ENCODE measurements at places on chromosomes 16 and 17.
A peak's percentile ranks its signal among the peaks of the same experiment; 100 is the strongest.

DNA sequence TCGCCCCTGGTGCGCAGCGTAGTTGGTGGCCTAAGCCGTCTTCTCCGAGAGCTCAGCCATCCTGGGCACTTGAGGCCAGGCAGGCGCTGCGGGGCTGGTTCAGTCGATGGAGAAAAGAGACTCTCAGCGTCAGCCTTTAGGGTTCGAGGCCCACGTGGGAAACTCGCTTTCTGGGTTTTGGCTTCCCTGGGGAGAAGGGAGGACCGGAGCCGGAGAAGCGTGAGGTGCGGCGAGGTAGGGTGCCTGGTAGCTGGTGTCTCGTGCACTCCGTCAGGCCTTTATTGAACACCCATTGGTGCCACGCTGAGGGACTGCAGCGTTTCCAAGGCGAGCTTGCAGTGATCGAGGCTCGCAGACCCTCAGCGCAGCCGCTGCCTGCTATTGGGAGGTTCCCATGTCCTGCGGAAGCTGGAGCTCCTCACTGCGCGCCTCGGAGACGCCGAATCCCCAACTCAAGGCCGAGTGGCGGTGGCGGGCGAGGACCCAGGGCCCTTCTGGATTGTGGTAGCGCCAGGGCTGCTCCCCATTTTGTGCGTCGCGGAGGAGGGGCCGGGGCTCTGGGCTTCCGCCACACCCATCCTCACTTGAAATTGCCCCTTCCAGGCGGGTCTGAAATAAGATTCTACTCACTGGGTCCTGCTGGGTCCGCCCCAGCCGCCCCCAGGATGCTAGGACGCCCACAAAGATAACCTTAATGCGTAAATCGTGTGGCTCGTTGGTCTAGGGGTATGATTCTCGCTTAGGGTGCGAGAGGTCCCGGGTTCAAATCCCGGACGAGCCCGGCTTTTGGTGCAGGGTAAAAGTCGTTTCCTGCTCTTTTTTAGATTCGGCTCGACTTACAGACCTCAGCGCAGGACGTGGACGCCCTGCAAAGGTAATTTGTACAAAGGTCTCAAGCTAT is 1.2 kb downstream of the OR1F1 start:
- peak; percentile 93 for DNase-seq

GRCh38 chr17:7945651-7946050 is 13.6 kb downstream of the CNTROB start:
- no peak for DNase-seq

- peak; percentile 73 for DNase-seq
These were observed 1.1 kb upstream of the ADCY7 start for GRCh38 chr16:50265260-50265659.

- DNase-seq = no peak
These were observed 808 bp upstream of the RGS11 start for GRCh38 chr16:276426-277077.

GRCh38 chr17:17408236-17408794 is 68.5 kb upstream of the MED9 start:
- no peak for DNase-seq

DNA sequence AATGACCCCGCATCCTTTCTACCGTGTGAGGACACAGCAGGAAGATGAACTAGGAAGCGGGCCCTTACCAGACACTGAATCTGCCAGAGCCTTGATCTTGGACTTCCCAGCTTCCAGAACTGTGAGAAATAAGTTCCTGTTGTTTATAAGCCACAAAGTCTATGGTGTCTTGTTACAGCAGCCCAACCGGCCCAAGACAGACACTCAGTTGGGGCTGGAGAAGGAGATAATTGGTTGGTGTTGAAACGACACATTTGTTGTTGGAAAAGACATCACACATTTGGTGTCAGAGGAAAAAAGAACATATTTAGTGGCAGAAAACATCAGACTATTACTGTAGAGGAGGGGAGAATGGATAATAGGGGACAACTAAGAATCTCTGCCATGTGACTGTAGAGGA is 122.3 kb upstream of the SEC14L1 start:
- DNase-seq = no peak

GRCh38 chr17:21542991-21543390 is 149.3 kb upstream of the KCNJ18 start:
- DNase-seq = no peak

- no peak for DNase-seq
These were observed 4.8 kb downstream of the KRT23 start for GRCh38 chr17:40932608-40933007.

GRCh38 chr16:84193480-84193879 is 2.5 kb downstream of the ADAD2 start:
- DNase-seq = no peak

GRCh38 chr16:81632392-81633146 is 146.5 kb upstream of the PLCG2 start:
- no peak for DNase-seq

DNA sequence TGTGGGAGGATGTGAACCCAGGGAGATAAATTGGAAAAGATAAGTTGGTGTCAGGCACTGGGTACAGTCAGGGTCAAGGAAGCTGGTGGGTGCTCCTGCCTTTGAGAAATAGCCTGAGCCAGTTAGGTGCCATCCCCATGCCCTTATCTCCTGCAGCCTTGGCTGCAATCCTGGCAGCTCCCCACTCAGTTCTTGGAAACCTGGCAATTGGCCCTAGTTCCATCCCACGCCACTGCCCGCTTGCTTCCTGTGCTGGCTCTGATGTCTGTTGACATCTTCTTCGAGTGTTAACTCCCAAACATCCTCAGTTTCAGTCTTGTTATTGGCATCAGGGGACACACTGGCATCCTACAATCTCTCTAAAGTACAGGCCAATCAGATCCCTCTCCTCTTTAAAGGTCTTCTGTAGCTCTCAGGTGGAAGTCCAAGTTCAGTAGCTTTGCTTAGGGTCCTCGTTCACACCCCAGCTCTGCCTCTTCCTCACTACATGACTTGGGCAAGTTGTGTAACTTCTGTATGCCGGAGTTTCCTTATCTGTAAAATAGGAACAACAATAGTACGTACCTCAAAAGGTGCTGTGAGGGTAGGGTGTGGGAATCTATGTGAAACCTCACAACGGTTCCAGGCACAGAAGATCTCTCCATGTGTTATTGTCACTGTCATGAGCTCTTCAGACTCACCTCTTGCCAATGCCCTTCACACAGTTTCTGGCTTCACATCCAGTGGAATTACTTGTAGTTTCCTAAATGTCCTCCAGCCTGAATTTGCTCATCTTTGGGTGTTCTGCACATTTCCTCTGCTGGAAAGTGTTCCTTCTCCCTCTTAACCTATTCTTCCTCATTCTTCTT is 13.5 kb upstream of the PRKAR1A start:
- no peak for DNase-seq

DNA sequence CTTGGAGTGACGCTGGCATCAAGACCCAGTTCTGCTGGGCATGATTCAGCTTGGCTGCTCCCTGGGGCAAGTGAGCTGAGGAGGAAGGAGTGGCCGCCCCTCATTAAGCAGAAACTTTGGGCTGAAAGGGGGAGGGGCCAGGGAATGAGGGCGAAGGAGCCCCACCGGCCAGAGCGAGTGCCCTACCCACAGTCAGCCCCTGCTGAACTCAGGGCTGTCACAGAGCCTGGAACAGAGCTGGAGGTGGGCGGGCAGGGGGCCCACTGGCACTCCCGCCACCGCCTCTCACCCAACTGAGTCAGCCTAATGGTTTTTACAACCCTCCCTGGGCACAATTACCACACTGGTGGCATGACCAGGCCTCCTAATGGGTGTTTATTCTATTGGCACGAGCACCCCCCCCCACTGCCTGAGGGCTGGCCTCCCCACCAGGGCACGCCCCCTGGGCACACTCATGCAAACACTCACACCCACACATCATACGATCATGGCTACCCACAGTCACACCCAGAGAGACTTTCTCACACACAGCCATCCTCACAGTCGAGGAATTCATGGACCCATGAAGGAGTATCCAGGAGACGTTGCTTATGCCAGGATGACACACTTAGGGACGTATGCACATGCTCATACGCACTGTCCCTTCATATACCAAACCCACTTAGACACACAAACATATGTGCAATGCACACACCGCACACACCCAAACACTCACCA is 19.2 kb downstream of the UNC119 start:
- DNase-seq = no peak

DNA sequence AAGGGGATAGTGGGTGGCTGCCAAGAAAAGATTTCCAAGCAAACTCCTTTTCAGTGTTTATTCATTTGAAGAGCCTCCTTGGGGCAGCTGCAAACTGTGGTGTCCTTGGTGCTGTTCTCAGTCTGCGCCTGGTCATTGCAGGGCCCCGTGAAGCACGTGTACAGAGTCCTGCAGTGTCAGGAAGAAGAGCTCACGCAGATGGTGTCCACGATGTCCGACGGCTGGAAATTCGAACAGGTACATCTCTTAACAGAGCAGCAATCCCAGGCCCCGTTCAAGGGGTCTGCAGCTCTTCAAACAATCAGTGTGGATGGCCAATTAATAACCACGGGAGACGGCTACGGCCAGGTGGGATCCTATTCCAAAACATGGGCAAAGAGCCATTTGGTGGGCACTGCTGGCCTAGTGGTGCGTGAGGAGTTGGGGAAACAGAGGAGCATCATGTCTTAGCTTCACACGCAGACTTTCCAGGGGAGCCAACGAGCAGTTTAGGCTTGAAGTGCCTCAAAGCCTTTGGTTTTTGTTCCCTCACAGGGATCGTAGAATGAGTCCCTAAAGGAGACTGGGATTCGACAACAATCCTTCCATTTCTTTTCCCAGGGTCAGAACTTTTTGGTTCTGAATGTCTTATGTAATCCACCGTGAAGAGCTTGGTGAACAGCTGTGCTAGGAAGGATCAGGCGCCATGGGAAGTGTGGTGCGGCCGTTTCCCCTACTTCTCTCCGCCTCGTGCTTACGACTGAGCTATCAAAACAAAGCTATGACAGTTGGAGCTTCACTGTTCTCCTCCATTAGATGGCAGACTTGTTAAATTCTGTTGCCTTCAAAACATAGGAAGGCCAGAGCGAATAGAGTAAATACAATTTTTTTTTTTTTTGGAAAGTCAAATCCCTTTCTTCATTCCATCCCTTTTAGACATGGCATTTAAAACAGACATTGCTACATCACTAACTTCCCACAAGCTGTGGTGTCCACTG is 12.6 kb downstream of the KCTD2 start:
- no peak for DNase-seq

DNA sequence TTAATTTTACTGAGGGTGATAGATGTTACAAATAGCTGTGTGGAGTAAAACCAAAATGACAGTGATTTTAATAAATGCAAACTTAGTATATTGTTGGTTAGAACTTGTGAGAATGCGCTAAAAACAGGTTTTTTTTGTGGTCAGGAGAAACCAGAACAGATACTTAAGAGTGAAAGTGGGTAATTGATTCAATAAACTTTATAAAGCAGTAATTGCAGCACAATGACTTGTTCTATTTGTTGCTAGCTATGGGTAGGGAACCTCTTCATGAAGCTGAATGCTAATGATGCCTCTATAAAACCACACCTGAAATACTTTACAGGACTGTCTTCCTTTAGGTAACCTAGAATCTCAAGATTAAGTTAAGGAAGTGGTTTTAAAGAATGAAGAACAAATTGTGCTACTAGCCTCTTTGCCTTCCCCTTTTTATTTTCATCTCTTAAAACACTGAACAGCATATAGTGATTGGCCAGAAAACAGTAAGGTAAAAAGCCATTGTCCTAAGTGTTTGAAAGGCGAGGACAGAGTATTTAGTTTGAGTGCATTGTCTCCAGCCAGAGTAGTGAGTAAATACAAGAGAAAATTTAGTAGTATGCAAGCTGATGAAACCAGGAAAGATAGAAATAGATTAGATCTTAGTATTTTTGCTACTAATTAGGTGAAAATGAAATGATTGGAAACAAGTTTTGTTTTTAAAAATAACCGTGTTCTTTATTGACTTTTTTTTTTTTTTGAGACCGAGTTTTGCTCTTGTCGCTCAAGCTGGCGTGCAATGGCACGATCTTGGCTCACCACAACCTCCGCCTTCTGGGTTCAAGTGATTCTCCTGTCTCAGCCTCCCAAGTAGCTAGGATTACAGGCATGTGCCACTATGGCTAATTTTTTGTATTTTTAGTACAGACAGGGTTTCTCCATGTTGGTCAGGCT is 6.0 kb downstream of the GGNBP2 start:
- no peak for DNase-seq

DNA sequence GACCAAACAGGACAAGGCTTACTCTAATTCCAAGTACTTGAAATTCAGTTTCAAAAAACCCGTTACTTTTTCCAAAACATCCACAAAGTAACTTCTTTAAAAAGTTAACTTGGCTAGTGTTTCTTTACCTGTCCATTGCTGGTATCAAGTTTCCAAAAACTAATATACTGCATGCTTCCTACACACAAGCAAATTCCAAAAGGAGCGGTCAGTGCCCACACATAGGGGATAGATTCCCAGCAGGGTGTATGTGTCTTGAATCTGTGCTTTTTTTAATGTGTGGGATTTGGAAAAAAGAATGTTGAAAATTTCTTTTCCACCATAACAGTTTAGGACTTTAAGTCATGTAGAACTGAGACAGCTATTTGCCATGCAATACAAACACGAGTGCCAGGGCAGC is 367.8 kb upstream of the SOX9 start:
- DNase-seq = no peak

DNA sequence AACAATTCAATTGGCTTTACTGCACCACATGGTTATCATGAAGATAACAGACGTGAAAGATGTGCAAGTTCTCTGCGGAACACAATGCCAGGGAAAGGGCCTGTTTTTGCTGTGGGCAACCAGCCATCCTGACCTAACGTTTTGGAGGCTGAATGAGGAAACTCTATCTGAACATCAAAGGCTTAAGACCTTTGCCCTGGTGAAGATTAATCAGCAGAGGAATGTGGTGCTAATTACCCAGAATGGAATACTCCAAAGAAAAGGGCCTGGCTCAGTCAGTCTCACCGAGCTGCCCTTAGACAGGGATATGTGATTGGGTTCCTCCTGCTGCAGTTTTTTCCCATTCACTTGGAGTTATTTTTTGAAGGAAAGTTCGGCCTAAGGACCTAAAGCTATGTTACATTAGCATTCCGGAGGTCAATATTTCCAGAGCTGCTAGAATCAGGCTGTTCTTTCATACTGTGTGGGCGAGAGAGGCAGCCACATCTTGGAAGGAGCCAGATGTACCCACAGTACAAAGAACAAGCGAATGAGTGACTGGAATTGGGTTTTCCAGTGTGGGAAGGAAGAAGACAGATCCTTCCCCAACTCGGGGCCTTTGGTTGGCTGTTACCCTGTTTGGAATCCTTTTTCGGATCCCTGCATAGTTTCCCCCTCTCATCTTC is 15.5 kb downstream of the ASIC2 start:
- peak; percentile 57 for DNase-seq

DNA sequence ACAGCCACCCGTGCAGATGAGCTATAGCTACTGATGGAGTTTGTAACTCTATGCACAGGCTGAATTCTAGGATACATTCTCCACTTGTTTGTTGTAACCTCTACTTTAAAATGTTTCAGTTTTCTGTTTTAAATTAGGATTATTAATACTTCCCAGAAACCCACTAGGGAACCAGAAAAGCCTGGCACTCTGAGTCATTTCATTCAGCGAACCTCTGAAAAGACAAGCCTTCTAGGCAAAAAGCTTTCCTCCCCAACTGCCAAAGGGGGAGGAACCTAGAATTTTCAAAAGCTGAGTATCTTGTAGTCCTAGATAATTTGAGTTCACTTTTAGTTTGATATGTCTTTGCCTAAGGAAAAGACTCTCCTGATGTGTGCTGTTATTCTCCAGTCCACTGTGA is 43.2 kb downstream of the GOSR1 start:
- no peak for DNase-seq

- no peak for DNase-seq
These were observed 8.6 kb downstream of the KRT28 start for GRCh38 chr17:40791111-40791510.

GRCh38 chr17:45759761-45760160 is 24.4 kb upstream of the CRHR1 start:
- DNase-seq = no peak
